Progenitor cell of endocrine pancreas (in vitro differentiated cells): ENCODE measurements at places on chromosomes 6 and 20. TPM values are rescaled to one million over a fixed set of nuclear protein-coding genes. Genes with fewer than 3 reads are reported as not detected.

PLN gene
- total RNA-seq, result 0.55 and 0.62 TPM in 2 replicates

- no peaks in the 10 kb centered on the region for H3K36me3 ChIP-seq
- DNase-seq, result no peak
- peaks cover 90% of the 10 kb centered on the region for H3K27me3 ChIP-seq
- H3K27ac ChIP-seq, result no peak overlapping the region
- H3K4me1 ChIP-seq, result peaks cover 11% of the 10 kb centered on the region
- no peak overlapping the region for H3K4me3 ChIP-seq
Measured at GRCh38 chr6:108168501-108169463, 3.0 kb downstream of the NR2E1 start.

ARMC2 gene
- total RNA-seq, result 16.1 and 16.5 TPM in 2 replicates

PSORS1C2 gene
- not detected in 2 replicates for total RNA-seq

DNA sequence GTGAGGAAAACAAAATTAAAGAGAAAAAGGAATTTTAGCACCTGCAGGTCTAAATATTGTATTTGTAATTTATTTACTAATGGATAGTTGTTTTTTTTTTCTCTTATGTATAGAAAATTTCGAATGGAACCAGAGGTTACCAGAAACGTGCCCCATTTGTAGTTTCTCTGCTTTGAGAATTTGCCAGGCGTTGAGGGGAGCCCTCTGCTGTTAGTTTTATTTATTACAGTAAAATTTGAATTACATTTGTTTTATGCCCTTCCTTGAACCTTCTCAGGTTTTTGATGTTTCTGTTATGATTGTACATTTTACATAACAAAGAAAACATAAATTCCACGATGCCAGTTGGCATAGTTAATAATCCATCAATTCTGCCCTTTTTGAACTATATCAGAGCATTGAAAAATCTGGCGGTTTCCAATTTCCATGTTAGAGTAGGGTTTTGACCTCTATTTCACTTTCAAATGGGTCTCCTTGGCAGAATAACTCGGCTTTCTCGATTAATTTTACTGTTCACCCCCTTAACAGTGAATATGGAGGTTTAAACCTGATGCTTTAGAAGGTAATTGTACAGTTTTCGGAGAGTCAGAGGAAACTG is 35.1 kb upstream of the RFPL4B start:
- no peak for DNase-seq
- no peak overlapping the region for H3K4me3 ChIP-seq
- no peak overlapping the region for H3K27ac ChIP-seq

DNA sequence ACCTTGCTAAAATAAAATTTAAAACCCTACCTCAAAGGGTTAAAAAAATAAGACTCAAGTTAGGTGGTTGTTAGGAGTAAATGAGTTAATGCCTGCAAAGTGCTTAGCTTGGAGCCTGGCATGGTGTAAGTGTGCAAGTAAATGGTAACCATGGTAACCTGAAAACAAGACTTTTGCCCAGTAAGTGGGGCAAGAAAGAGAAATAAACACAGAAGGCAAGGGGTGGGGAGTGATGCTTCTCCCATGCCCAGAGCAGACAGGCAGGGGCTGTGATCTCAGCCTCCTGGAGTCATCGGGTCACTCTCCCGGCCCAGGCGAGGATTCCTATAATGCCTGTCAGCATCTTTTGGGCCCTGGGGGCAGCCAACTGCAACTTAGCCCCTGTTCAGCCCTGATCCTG is 59.2 kb upstream of the SLC32A1 start:
- no peak for DNase-seq
- no peaks in the 10 kb centered on the region for H3K36me3 ChIP-seq
- no peak overlapping the region for H3K4me3 ChIP-seq
- peaks cover 41% of the 10 kb centered on the region for H3K27me3 ChIP-seq
- H3K27ac ChIP-seq, result no peak overlapping the region
- peaks cover 2% of the 10 kb centered on the region for H3K4me1 ChIP-seq

L3MBTL1 gene
- 42.8 and 45.7 TPM in 2 replicates for total RNA-seq

DNA sequence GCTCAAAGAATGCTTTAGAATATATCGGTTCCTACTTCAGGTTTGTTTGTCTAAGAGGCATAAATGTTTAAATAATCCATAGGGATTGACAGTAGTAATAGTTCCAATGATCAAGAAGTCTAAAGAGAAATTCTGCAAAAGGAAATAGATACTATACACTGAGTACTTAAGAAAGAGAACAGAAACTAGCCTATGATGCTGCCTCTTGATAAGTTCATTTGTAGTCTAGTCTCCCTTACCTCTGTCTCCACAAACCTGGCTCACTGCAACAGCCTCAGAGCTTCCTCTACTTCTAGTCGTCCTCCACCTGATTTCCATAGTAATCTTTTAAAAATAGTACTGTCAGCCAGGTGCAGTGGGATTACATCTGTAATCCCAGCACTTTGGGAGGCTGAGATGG is 511.8 kb downstream of the LMBRD1 start:
- H3K27me3 ChIP-seq, result no peaks in the 10 kb centered on the region
- H3K36me3 ChIP-seq, result no peaks in the 10 kb centered on the region
- H3K4me1 ChIP-seq, result peaks cover 3% of the 10 kb centered on the region
- DNase-seq, result no peak
- H3K27ac ChIP-seq, result no peak overlapping the region

- no peaks in the 10 kb centered on the region for H3K27me3 ChIP-seq
- H3K27ac ChIP-seq, result no peak overlapping the region
- H3K36me3 ChIP-seq, result peaks cover 47% of the 10 kb centered on the region
Measured at GRCh38 chr20:34773726-34774125, 51.7 kb downstream of the NCOA6 start.

- H3K27ac ChIP-seq, result no peak overlapping the region
- no peaks in the 10 kb centered on the region for H3K27me3 ChIP-seq
- peaks cover 10% of the 10 kb centered on the region for H3K4me1 ChIP-seq
- DNase-seq, result no peak
- no peak overlapping the region for H3K4me3 ChIP-seq
Measured at GRCh38 chr20:13061381-13061780, 52.6 kb downstream of the SPTLC3 start.

- H3K4me1 ChIP-seq, result peaks cover 8% of the 10 kb centered on the region
- H3K4me3 ChIP-seq, result no peak overlapping the region
- no peaks in the 10 kb centered on the region for H3K36me3 ChIP-seq
- peaks cover 11% of the 10 kb centered on the region for H3K27me3 ChIP-seq
- H3K27ac ChIP-seq, result no peak overlapping the region
Measured at GRCh38 chr6:44186635-44187025, 28.0 kb downstream of the CAPN11 start.

VSTM2L gene
- total RNA-seq, result 5.0 and 6.2 TPM in 2 replicates

- no peaks in the 10 kb centered on the region for H3K36me3 ChIP-seq
- DNase-seq, result no peak
- H3K4me1 ChIP-seq, result no peaks in the 10 kb centered on the region
Measured at GRCh38 chr6:46918806-46919205, 2.9 kb downstream of the ADGRF5 start.

DNA sequence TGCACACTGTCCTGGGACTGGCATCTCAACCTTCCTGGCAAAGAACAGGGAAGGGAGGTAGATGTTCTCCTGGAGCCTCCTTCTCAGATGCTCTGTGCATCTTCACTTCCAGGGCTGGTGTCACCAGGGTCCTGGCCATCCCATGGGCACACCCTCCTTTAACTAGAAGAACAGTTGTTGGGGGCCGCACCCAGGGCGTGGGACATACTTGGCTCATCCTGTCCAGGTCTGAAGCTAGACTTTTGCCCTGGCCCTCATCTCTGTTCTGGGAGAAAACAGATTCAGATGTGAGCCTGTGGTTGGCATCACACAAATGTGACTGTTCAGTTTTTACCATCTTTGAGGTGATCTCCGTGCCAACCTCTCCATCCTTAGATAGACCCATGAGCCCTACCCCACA is 41.6 kb downstream of the FOXC1 start:
- H3K27me3 ChIP-seq, result peaks cover under 1% of the 10 kb centered on the region
- DNase-seq, result no peak
- H3K4me1 ChIP-seq, result no peaks in the 10 kb centered on the region
- H3K27ac ChIP-seq, result no peak overlapping the region
- H3K36me3 ChIP-seq, result no peaks in the 10 kb centered on the region
- H3K4me3 ChIP-seq, result no peak overlapping the region

GMPR gene
- total RNA-seq, result 0.50 and 1.3 TPM in 2 replicates

- DNase-seq, result no peak
- H3K27ac ChIP-seq, result no peak overlapping the region
- no peak overlapping the region for H3K4me3 ChIP-seq
- H3K36me3 ChIP-seq, result peaks cover 31% of the 10 kb centered on the region
- peaks cover 5% of the 10 kb centered on the region for H3K4me1 ChIP-seq
- H3K27me3 ChIP-seq, result no peaks in the 10 kb centered on the region
Measured at GRCh38 chr6:54935739-54936138, 89.2 kb downstream of the FAM83B start.

DNA sequence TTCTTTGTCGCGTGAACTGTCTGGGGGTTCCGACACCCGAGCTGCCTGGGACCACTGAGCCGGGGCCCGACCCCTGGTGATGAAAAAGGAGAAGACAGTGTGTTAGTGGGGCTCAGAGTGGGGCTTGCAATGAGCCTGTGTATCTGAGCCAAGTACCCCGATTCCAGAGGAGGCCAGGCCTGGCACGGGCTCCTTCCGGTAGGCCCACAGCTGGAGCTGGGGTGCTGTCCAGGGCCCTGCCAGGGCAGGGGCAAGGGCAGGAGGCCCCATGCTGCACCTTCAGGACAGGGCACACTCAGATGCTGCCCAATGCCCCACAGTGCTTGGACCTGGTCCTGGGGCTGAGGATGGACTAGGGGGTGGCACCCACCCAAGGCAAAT is 89.4 kb downstream of the TAF4 start:
- H3K36me3 ChIP-seq, result peaks cover 25% of the 10 kb centered on the region
- peaks cover 6% of the 10 kb centered on the region for H3K4me1 ChIP-seq
- no peak for DNase-seq
- no peak overlapping the region for H3K27ac ChIP-seq

DNA sequence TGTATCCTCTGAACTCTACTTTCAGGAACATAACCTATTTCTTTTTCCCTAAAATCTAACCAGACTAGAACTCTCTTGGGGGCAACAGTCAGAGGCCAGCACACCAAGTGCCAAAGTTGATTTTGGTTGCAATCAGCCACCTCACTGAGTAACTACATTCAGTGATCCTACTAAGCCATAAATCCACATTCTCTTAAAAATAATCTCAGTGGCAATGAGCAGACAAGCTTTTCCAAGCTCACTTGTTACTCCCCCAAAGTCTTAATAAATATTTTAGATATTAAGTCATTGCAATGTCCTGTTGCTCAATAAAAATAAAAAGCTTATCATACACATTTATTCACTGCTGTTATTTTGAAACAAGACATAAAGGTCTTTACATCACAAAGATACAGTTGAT is 9.8 kb downstream of the RGS17 start:
- H3K27ac ChIP-seq, result no peak overlapping the region
- DNase-seq, result no peak
- H3K4me1 ChIP-seq, result peaks cover 13% of the 10 kb centered on the region
- no peak overlapping the region for H3K4me3 ChIP-seq

- no peak for DNase-seq
- H3K4me1 ChIP-seq, result no peaks in the 10 kb centered on the region
- H3K4me3 ChIP-seq, result no peak overlapping the region
- peaks cover 16% of the 10 kb centered on the region for H3K36me3 ChIP-seq
- H3K27ac ChIP-seq, result peak overlapping the region; percentile 33
Measured at GRCh38 chr6:12113190-12113577, 101.1 kb downstream of the HIVEP1 start.

GRCh38 chr6:4344317-4344899 is 209.0 kb upstream of the ECI2 start:
- H3K27me3 ChIP-seq, result peaks cover 35% of the 10 kb centered on the region
- H3K27ac ChIP-seq, result no peak overlapping the region
- no peak overlapping the region for H3K4me3 ChIP-seq
- H3K4me1 ChIP-seq, result no peaks in the 10 kb centered on the region

- no peak for DNase-seq
- H3K4me1 ChIP-seq, result peaks cover 9% of the 10 kb centered on the region
- no peak overlapping the region for H3K4me3 ChIP-seq
- no peak overlapping the region for H3K27ac ChIP-seq
- no peaks in the 10 kb centered on the region for H3K36me3 ChIP-seq
Measured at GRCh38 chr6:16190214-16190613, 48.2 kb upstream of the GMPR start.

GRCh38 chr6:90537723-90538258 is 49.1 kb downstream of the MAP3K7 start:
- no peak overlapping the region for H3K27ac ChIP-seq
- no peaks in the 10 kb centered on the region for H3K27me3 ChIP-seq
- no peaks in the 10 kb centered on the region for H3K4me1 ChIP-seq
- H3K4me3 ChIP-seq, result no peak overlapping the region
- DNase-seq, result no peak

- no peak for DNase-seq
- no peak overlapping the region for H3K4me3 ChIP-seq
- H3K4me1 ChIP-seq, result no peaks in the 10 kb centered on the region
- no peak overlapping the region for H3K27ac ChIP-seq
- no peaks in the 10 kb centered on the region for H3K27me3 ChIP-seq
Measured at GRCh38 chr20:7171911-7172310, 404.4 kb downstream of the BMP2 start.

BHLHE23 gene
- total RNA-seq, result not detected in 2 replicates

DNA sequence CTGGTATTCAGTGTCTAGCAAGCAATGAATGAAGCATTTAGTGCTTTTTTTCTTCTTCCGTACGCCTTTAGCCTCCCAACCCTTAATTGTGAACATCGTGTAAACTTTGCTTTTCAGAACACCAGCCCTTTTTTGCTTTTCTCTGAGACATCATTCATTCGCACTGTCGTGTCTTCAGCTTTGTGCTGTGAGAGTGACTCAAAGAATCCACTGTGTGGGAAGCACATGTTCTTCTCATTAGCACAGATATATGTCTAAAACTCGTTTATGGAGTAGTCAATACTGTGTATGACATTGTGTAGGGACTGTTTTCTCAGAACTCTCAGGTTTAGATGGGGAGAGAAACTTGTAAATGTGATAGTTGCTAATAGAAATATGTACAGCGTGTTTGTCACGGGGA is 279.1 kb downstream of the FARS2 start:
- no peaks in the 10 kb centered on the region for H3K4me1 ChIP-seq
- H3K27ac ChIP-seq, result no peak overlapping the region
- H3K27me3 ChIP-seq, result no peaks in the 10 kb centered on the region
- H3K4me3 ChIP-seq, result no peak overlapping the region

DNA sequence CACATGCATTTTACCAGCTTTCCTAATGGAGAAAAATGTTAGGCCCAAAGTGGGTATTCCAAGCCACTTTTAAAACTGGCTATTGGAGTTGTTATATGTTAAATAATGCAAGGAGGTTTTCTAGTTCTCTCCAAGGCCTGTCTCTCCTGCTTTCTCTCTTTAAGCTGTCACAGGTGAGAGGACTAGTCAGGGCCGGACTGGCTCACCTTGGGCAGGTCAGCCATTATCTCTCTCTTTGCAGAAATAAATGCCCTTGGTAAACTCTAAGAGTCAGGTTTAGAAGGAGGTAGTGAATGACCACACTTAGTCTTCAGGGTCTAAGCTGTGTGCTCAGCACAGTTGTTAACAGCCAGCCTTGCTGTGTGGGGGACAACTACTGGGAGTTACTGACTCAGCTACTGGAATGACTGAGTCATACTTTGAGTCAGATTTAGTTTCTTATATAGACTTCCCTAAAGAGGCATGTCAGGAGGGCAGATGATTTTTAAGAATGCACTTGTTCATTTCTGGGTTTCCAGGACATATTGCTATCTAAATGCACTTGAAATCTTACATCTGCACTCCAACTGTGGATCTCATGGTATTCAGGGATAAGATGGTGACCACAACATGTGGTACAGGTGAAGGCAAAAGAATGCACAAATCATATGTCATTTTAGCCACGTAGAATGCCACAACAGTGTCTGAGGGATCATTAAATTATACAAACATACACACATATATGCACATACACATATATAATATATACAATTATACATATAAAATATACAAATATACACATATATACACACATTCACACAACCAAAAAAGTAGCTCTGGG is 719.4 kb downstream of the EPM2A start:
- peaks cover 13% of the 10 kb centered on the region for H3K4me1 ChIP-seq
- no peak overlapping the region for H3K4me3 ChIP-seq
- H3K27me3 ChIP-seq, result peaks cover 4% of the 10 kb centered on the region
- no peak for DNase-seq

HCK gene
- total RNA-seq, result not detected in 2 replicates

VIP gene
- not detected in 2 replicates for total RNA-seq
